NCI-H2107 (cell line): ENCODE measurements at places on chromosomes 6 and 20.

DNA sequence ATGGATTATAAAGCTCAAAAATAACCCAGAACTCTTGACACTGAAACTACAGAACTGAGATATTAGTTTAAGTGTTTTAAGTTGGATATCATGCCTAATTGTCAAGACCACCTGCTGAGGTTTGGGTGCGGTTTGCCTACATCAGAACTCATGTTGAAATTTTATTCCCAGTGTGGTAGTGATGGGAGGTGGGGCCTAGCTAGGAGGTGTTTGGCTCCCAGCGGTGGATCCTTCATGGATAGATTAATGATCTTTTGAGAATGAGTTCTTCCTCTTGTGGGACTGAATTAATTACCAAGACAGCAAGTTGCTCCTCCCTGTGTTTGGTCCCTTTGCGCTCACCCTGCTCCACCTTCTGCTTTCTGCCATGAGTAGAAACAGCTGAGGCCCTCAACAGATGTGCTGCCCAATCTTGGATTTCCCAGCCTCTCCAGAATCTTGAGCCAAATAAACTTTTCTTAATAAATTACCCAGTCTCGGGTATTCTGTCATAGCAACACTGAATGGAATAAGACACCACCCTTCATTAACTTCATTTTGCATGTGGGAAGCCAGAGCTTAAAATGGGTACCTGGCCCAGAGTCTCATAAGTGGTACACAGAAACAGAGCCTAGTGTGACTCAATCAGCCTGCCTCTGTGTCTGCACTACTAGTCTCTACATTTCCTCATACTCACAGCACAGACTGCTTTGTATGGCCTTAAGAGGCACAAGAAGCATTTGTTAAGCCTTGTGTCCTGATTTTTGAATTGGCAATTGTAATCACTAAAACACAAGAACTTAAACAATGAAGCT, 158.4 kb downstream of the IBTK start:
- DNase-seq = no peak

GRCh38 chr6:37634238-37634826, 63.4 kb downstream of the MDGA1 start:
- no peak for DNase-seq

DNA sequence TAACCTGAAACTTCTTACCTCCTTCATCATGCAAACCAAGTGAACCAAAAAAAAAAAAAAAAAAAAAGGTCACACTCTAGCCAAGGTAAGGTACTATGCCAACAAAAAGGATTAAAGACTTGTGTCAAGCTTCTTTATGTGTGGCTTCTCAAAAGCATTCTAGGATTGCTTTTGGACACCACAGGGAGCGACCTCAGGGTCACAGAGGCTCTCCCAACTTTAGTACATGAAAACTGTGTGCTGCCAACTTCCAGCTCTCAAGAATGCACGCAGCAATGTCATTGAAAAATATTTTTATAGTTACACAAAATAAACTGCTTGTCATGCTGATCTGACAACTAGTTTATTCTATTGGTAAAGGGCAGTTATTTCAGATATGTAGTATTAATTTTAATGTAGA, 243.8 kb downstream of the PLCB1 start:
- DNase-seq = no peak

DNA sequence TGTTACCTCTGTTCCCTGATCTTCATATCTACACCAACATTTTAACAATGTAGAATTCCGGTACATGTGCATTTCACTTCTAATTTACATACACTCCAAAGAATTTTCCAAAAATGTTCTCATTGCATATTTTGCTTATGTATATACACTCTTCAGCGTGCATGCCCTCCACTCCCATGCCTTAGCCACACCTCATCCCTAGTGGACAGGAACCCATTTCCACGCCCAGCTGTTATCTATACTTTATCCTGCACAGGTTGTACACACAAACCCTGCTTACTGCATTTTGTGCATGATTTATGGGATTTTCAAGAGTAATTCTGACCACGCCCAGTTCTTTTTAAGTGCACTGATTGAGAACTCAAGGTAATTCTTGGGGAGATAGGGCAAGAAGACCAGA, 102.4 kb downstream of the TFAP2C start:
- DNase-seq = no peak

- no peak for DNase-seq
Observed at GRCh38 chr20:13681248-13682125, 42.8 kb upstream of the TASP1 start.
